Stimulated activated CD8-positive, alpha-beta memory T cell treated with anti-CD3 and anti-CD28 coated beads, Interleukin-7, amount 100 ng/mL, for 1 hour (primary cell): ENCODE measurements at places on chromosomes 5 and 9.

GRCh38 chr5:102755686-102756371 is 724 bp downstream of the PAM start:
- DNase-seq: peak; percentile 37

DNA sequence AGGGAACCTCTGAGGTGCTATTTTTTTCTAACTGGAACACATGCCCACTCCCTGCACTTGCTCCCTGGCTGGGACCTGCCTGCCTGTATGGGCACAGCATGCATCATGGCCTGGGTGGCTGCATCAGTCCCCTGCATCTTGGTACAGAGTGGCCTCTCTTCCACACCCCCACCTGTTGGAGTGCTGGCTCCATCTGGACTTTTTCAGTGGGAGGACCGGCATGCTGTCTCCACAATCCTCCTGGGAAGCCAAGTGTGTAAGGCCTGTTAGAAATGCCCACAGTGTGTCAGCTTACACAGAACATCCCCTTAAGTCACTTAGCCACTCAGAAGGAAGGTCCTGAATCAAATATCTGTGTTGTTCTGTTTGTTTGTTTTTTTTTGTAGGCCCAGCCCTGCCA is 102.9 kb downstream of the MARCHF3 start:
- no peak for DNase-seq

DNA sequence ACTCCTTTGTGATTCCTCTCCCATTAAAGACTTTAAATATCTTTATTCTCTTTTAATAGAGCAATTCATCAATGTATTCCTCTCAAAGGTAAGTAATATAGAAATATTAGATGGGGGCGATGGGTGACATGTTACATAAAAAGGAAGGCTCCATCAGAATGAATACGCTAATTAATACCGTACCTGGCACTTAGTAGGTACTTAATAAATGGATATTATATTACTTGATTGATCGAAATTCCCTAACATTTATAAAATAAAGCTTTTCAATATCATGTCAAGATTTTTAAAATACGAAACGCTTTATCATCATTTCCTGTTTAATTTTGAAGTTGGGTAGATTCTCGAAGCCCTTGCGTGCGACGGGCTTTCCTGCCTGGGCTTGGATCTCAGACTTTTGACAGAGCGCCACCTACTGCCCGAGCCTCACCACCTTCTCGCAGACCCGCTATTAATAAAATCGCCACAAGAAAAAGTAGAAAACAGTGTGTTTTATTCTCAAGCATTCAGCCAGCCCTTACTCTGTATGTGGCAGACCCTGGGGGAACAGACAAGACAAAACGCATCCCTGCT is 99.4 kb downstream of the C5orf15 start:
- peak; percentile 27 for DNase-seq

GRCh38 chr9:3099646-3100045 is 255.8 kb upstream of the PUM3 start:
- DNase-seq: no peak

- DNase-seq: no peak
Observed at GRCh38 chr5:51201024-51201423, 182.2 kb upstream of the ISL1 start.

DNA sequence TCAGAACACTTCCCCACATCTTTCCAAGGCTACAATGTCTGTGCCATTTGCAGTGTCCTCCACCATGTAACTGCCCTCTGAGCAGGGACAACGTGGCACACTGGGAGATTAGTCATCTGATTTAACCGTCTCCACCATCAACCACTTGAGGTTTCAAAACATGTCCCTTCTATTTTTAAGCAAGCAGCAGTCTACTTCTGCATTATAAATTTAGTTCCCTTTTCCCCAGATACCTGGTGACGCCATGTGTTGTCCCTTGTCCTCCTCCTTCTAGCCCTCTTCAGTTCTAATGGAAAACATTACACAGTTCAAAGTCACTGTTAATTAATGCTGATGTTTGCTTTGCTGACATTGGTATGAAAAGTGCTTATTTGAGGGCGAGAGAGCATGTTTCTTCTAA is 52.8 kb downstream of the ATP10B start:
- DNase-seq: no peak

DNA sequence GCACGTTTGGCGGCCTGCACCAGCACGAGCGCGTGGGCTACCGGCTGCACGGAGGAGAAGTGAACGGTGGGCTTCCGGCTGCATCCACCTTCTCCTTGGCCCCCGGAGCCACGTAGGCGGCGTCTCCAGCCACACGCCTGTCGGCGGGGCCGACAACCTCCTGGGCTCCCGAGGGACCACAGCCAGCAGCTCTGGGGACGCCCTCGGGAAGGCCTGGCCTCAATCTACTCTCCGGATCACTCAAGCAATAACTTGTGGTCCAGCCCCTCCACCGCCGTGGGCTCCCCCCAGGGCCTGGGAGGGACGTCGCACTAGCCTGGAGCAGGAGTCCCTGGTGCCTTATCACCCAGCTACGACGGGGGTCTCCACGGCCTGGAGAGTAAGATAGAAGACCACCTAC is 73.7 kb downstream of the INSL6 start:
- no peak for DNase-seq

DNA sequence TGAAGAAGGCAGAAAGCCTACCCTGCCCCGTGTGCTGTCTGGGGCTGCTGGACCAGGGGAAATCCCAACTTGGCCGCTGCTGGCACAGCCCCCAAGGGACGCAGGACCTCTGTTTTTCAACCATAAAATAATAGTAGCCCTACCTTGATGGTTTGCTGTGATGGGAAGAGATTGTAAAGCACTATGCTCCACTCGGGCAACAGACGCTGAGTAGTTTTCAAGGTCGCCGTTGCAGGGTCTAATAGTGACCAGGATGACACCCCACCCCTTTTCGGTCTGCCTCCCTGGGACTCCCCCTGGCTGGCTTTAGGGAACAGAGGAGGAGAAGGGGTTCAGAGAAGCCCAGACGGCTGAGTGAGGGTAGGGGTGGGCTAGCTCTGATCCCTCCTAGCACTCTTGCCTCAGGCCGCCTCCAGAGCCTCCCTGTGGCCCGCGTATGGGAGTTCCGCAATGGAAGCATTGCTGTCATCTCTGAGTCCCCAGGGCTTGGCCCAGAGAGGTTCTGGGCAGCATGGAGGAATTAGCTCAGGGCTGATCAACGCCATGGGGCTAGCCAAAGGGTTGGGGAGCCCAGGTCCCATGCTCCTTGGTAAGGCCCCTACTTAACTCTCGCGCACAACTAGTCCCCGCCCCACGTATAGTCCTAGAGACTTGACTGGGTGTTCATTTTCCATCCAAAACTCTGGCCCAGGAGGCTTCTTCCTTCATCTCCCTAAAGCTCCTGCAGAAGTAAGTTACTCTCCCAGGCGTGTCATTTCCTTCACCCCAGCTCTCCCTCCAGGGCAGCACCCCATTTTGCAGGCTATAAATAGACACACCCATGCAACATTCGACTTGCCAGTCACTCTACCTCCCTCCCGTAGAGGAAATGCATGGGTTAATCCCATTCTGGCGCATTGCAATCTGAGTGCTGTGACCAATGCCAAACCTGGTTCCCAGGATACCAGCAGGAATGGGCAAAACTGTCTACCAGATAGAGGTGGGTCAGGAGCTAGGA is 1.1 kb upstream of the IRF1 start:
- DNase-seq: no peak
